ENCODE measurements at places on chromosomes 13 and 19. TPM values are rescaled to one million over a fixed set of nuclear protein-coding genes. Genes with fewer than 3 reads are reported as not detected.

SIGLECL1 gene
- total RNA-seq = not detected

RXFP2 gene
- total RNA-seq = not detected

SRRM5 gene
- 0.08 TPM for total RNA-seq

LMTK3 gene
- 3.8 TPM for total RNA-seq

IZUMO2 gene
- total RNA-seq = not detected

C19orf38 gene
- 0.44 TPM for total RNA-seq

F7 gene
- 0.30 TPM for total RNA-seq

DACT3 gene
- 1.8 TPM for total RNA-seq

WDR87 gene
- total RNA-seq = not detected

FUT6 gene
- not detected for total RNA-seq

ZNF181 gene
- total RNA-seq = 3.6 TPM

GDF15 gene
- total RNA-seq = not detected

Data from activated CD8-positive, alpha-beta memory T cell treated with anti-CD3 and anti-CD28 coated beads for 36 hours (primary cell).